Esophagus squamous epithelium (tissue), 5 donors: ENCODE measurements at places on chromosomes 12 and 14. TPM values are rescaled to one million over a fixed set of nuclear protein-coding genes. Genes with fewer than 3 reads are reported as not detected.

- peak overlapping the region; percentile 31 for H3K27ac ChIP-seq
- peaks cover 44% of the 10 kb centered on the region for H3K4me1 ChIP-seq
- H3K27me3 ChIP-seq = no peaks in the 10 kb centered on the region
- H3K4me3 ChIP-seq = no peak overlapping the region
- DNase-seq = no peak
Measured at GRCh38 chr12:13149411-13149810, 45.9 kb upstream of the GSG1 start.

- no peak for DNase-seq
- peaks cover 8% of the 10 kb centered on the region for H3K4me1 ChIP-seq
- H3K27me3 ChIP-seq = no peaks in the 10 kb centered on the region
- H3K4me3 ChIP-seq = no peak overlapping the region
Measured at GRCh38 chr12:94942663-94943062, 60.8 kb downstream of the NDUFA12 start.

GRCh38 chr12:78210894-78211302 lies 380.2 kb downstream of the NAV3 start:
- DNase-seq = no peak
- H3K4me3 ChIP-seq = no peak overlapping the region
- no peaks in the 10 kb centered on the region for H3K27me3 ChIP-seq

DNA sequence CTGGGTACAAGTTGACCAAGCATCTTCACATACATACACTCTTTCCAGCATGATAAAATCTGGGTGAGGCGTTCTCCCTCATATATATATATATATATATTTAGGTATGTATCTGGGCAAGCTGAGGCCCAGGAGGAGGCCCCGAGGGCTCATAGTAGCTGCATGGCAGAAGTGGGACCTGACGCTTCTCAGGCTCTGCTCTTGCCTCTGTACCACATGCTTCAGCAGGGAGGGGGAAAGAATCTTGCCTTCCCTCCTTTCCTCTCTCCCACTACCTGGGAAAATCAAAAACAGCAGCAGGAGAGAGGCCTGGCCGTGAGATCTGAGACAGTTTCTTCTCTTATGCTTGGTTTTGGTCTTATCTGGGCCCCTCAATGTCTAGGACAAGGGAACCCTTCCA lies 9.2 kb downstream of the PPP1R1A start:
- H3K4me1 ChIP-seq = no peaks in the 10 kb centered on the region
- H3K27me3 ChIP-seq = no peaks in the 10 kb centered on the region
- no peak overlapping the region for H3K27ac ChIP-seq
- no peaks in the 10 kb centered on the region for H3K36me3 ChIP-seq

- H3K27me3 ChIP-seq = no peaks in the 10 kb centered on the region
- no peaks in the 10 kb centered on the region for H3K36me3 ChIP-seq
- no peak overlapping the region for H3K27ac ChIP-seq
- DNase-seq = no peak
- no peak overlapping the region for H3K4me3 ChIP-seq
- no peaks in the 10 kb centered on the region for H3K4me1 ChIP-seq
Measured at GRCh38 chr12:40552868-40553267, 139.4 kb upstream of the CNTN1 start.

GRCh38 chr14:94026889-94027469 lies 839 bp downstream of the OTUB2 start:
- peaks cover 41% of the 10 kb centered on the region for H3K4me1 ChIP-seq
- H3K4me3 ChIP-seq = peak overlapping the region; percentile 76
- H3K27me3 ChIP-seq = no peaks in the 10 kb centered on the region
- H3K27ac ChIP-seq = peak overlapping the region; percentile 69

- H3K36me3 ChIP-seq = no peaks in the 10 kb centered on the region
- no peak overlapping the region for H3K27ac ChIP-seq
- DNase-seq = no peak
- H3K4me1 ChIP-seq = peaks cover 8% of the 10 kb centered on the region
- peaks cover 76% of the 10 kb centered on the region for H3K27me3 ChIP-seq
Measured at GRCh38 chr14:41606282-41606531, 469 bp upstream of the LRFN5 start.

Gene LTB4R
- 47.9 TPM for total RNA-seq

Gene CFAP251
- 2.9 TPM for total RNA-seq
